ENCODE measurements at places on chromosomes 2 and 18. TPM values are rescaled to one million over a fixed set of nuclear protein-coding genes. Genes with fewer than 3 reads are reported as not detected.

Gene NT5DC4
- total RNA-seq: not detected

Gene MCEE
- 9.9 TPM for total RNA-seq

Gene DCDC2C
- not detected for total RNA-seq

Gene ZNF24
- 42.2 TPM for total RNA-seq

Gene SLC14A1
- total RNA-seq: 0.32 TPM

Gene PID1
- total RNA-seq: 0.76 TPM
